ENCODE measurements at places on chromosomes 12 and 14.

DNA sequence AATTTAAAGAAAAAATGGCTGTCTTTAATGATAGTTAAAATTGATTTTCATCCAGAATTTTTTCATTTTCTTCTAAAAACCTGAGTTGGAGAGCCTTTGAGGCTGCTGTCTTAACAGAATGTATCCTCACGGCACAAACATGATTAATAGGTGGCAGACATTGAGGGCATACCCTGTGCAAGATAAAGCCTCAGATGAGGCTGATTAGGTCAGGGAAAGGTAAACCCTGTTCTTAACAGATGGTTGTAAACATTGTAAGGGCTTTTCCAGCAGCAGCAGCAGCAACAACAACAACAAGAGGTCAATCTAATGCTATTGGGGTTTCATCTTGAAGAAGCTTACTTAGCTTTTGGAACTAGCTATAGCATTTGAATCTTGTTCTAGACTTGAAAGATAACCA lies 17.4 kb downstream of the GNG2 start:
- no peak for DNase-seq

- DNase-seq, result no peak
Measured at GRCh38 chr12:92138626-92139025, 7.0 kb downstream of the BTG1 start.

DNA sequence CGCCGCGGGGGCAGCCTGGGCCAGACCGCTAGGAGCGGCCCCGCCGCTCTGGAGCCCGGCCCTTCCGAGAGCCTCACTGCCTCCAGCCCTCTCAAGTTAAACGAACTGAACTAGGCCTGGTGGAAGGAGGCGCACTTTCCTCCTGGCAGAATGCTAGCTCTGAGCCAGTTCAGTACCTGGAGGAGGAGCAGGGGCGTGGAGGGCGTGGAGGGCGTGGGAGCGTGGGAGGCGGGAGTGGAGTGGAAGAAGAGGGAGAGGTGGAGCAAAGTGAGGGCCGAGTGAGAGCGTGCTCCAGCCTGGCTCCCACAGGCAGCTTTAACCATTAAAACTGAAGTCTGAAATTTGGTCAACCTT lies 5.3 kb downstream of the LTB4R start:
- no peak for DNase-seq

DNA sequence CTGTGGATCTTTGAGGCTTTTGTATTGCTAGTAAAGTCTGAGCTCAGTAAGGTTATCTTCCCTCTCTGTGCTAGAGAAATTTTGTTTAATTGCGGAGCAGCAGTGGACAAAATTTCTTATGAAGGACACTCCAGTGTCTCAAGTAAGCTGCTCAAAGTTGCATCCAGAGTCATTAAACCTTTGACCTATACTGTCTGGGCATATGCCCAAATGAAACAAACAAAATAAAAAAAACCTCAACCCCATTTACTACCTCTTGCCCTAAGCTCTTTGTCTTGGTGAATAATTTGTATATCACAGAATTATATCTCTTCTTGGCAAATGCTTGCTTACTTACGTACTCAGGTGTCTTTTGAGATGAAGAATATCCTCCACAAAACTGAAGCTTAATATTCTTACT lies 465.2 kb downstream of the SOX5 start:
- no peak for DNase-seq

DNA sequence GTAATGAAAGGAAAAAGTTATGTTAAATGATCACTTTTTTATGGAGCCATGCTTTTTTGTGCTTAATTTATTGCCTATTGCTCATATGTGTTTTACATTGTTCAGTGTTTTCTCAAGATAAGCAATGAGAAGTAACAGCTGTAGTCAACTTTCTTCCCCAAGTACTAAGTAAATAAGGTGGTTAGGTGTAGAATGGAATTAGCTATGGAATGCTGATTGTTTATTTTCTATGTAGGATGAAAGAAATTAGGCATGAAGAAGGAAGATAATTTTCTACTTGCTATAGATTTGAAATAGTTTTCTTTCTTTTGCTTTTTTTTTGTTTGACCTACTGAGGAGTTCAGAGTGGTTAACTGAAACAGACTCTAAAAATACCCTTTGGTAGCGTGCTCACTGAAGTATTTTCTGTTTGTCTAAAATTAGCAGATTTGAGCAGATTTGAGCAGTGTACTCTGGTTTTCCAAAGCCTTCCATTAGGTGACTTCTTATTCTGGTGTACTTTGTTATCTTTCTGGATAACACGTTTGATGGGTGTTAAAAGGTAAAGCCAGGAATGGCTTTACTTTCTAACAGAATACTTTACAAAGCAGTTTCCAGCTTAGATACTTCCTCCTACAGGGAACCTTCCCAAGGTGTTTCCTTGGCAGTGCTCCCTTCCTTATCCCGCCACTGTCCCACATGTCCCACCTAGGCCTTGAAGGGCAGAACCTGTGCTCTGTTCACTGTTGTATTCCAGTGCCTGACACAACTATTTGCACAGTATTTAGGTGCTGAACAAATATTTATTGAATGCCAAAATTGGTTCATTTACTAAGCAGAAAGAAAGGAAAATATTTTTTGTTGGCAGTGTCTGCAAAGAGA lies 56.0 kb downstream of the RASSF3 start:
- DNase-seq, result no peak

- DNase-seq, result no peak
Measured at GRCh38 chr14:90107789-90108188, 46.0 kb downstream of the KCNK13 start.

- peak; percentile 23 for DNase-seq
Measured at GRCh38 chr12:66679461-66680084, 697 bp upstream of the GRIP1 start.

GRCh38 chr12:77104286-77104685 lies 38.9 kb upstream of the E2F7 start:
- no peak for DNase-seq

DNA sequence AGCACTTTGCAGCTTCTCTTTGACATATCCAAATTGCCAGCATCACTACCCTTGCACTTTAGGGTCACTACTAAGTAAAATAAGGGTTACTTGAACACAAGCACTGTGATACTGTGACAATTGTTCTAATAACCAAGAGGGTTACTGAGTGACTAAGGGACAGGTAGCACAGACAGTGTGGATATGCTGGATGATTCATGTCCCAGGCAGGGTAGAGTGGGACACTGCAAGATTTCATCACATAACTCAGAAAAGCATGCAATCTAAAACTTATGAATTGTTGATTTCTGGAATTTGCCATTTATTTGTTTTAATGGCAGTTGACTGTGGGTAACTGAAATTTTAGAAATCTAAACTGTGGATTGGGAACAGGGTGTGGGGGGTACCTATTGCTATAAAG lies 218.8 kb downstream of the KITLG start:
- DNase-seq, result no peak

- DNase-seq, result no peak
Measured at GRCh38 chr12:673849-674248, 10.6 kb upstream of the NINJ2 start.

DNA sequence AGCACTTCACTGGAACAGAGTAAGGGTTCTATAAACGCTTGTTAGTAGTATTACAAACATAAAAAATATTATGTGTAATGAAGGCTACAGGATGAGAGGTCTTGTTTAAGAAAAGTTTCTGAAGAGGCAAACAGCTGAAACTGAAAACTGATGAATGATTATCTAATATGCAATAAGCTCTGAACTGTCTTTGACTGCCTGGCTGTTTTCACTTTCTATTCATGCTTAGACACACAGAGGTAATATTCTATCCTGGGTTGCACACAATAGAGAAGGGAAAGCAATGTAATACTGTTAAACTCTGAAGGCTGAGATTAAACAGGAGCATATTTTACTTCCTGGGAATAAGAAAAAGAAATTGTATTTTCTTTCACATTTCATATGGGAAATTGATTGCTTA lies 251.3 kb downstream of the ALX1 start:
- no peak for DNase-seq

GRCh38 chr12:130646716-130647370 lies 69.3 kb downstream of the RIMBP2 start:
- DNase-seq, result no peak

GRCh38 chr12:92224685-92225331 lies 79.2 kb upstream of the BTG1 start:
- no peak for DNase-seq

- DNase-seq, result peak; percentile 46
Measured at GRCh38 chr14:70188659-70189455, at the start of gene SLC8A3. Gene SLC8A3, minus strand, starts transcription at chr14:70188951. Its CDS starts 20,529 bp downstream, at chr14:70168422.

DNA sequence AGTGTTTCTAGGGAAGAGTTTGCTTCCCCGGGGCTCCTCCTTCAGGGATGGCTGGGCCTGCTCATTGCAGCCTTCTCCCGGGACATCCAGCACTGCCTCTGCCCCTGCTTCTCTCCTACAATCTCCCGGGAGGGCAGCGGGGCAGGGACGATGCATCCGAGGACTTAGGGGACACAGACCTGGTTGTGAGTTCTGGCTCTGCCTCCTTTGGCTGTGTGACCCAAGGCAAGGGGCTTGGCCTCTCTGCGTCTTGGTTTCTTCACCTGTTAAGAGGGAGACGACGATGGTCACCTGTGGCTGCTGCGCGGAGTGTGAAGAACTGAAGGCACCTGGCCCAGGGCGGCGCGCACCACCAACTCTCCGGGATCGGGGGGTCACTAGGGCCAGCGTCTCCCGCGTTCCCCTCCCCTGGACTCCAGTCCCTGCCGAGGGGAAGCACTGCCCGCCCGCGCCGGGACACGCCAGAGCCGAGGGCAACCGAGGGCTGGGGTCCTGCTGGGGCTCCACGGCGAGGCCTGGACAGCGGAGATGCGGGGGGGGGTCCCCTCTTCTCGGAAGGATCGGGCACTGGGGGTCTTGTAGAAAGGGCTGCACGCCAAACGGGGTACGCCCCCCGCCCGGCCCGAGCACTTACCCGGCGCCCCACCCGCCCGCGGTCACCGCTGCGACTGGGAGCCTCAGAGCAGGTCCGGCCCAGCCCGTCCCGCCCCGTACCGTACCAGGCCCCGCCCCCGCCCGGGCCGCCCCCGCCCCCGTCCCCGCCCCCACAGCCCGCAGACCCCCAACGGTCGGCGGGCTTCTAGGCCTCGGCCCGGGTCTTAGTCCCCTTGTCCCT lies at the start of gene HVCN1:
Gene HVCN1, minus strand, starts transcription at position 670 of the 835 bp plus-strand sequence. CDS start 5,870 bp downstream, outside the sequence.
- peak; percentile 56 for DNase-seq

GRCh38 chr12:90122681-90123080 lies 414.0 kb upstream of the ATP2B1 start:
- no peak for DNase-seq

GRCh38 chr14:56807386-56808109 lies 2.7 kb downstream of the OTX2 start:
- no peak for DNase-seq

DNA sequence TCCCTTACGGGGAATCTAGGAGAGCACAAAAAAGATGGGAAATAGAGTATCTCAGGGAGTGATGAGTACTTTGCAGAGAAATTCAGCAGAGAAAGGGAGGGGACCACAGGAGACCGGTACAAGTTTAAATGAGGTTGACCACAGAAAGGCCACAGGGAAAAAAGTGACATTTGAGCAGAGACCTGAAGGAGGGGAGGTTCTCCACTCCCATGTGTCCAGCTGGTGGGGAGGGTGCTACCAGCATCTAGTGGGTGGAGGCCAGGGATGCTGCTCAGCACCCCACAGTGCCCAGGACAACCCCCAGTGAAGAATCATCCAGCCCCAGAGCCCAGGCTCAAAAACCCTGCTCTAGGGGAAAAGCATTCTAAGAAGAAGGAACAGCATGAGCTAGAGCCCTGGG lies 34.6 kb downstream of the TESC start:
- peak; percentile 10 for DNase-seq

- DNase-seq, result no peak
Measured at GRCh38 chr14:69093631-69094421, 59.1 kb downstream of the DCAF5 start.

DNA sequence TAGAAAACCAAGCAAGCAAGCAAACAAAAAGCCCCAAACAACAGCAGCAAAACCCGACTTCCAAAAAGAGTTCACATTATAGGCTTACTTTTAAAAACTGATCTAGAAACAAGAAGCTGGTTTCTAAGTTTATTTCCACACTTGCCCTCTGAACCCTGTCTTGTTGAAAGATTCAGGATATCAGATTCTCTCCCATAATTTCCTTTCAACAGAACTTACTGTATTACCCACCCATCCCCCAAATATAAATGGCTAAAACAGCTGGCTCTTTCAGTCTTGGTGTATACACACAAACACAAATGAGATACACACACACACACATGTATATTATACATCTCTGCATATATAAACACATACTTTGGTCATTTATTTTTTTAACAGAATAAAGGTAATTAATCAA lies 460.9 kb downstream of the ZFP36L1 start:
- DNase-seq, result peak; percentile 84

- DNase-seq, result no peak
Measured at GRCh38 chr12:22088886-22089285, 42.9 kb downstream of the CMAS start.

DNA sequence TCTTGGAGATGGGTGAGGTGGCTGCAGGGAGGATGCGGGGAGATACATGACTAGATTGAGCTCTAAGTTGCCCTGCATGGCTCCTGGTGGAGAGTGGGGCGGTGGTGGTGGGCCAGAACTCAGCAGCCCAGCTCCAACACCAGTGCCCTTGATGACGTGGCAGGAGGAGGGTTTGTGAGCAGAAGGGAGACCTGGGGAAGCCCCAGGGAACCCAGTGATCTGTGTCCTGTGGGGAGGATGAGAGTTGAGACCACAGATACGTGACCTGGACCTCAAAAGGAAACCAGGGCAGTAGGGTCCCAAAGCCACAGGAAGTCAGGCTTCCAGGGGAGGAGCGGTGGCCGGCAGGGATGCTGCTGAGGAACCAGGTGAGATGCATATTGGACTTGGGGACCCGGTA lies 989.1 kb upstream of the TMEM132C start:
- no peak for DNase-seq

- DNase-seq, result no peak
Measured at GRCh38 chr12:116495260-116495659, 63.9 kb upstream of the MAP1LC3B2 start.

- DNase-seq, result peak; percentile 3
Measured at GRCh38 chr14:22131749-22132476, 457.1 kb downstream of the DAD1 start.

DNA sequence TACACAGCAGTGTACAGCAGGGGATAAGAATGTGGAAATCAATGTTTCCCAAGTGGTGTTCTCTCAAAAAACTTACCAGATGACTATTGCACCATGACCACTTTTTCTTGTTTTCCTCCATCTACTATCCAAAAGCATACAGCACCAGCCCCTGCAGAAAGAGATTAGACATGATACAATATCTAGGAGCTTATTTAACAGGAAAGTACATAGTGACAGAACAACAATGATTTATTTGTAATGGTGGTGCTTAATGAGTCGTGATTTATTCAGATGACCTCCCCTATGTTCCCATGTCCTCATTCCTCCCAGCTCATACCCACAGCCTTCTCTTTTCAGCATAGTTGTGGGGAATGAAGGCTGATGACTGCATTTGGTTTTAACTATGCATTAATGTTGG lies 413.6 kb downstream of the BTG1 start:
- DNase-seq, result no peak

DNA sequence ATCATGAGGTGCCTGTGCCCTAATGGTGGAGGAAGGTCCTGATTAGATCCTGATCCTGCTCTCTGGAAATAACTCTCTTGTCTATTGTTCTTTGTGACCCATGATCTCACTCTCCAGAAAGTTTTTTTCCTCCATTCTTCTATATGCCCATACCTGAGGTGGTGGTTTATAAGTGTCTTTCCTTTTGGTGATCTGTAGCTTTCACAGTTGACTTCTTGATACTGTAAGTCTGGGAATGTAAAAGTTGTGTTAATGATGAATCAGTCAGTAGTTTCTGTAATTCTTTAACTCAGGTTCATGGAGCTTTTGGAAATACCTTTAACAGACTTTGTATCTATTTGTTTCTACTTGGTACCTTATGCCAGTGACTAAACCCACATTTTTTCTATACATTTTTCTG lies 444.0 kb upstream of the FLRT2 start:
- DNase-seq, result no peak

Data from left lung (tissue), 14 donors.